BJ (cell line): ENCODE measurements at places on chromosomes 3 and 15.

GRCh38 chr3:98602078-98602678 lies 8.8 kb upstream of the CPOX start:
- DNase-seq = no peak

DNA sequence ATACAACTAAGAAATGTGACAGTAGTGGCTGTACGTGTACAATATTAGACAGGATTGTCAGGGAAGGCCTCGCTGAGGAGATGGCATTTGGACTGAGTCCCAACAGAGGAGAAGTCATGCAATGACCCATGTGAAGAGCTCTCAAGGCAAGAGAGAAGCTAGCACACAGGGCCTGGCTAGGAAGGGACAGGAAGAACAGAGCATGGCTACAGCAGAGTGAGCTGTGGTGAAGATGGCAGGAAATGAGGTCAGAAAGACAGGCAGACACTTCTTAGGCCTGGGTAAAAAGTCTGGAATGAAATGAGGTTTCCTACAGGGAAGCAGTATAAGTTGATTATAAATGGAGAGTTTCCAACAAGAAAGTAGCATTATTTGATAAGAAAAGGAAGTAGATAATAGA lies 33.2 kb upstream of the LEKR1 start:
- DNase-seq = no peak

- DNase-seq = no peak
Observed at GRCh38 chr3:77672016-77672415, 632.1 kb downstream of the ROBO2 start.

GRCh38 chr3:131535596-131535995 lies 32.8 kb upstream of the MRPL3 start:
- peak; percentile 18 for DNase-seq

- peak; percentile 87 for DNase-seq
Observed at GRCh38 chr3:195352895-195353488, 82.0 kb upstream of the XXYLT1 start.

- no peak for DNase-seq
Observed at GRCh38 chr3:31377045-31377642, 155.6 kb upstream of the STT3B start.

DNA sequence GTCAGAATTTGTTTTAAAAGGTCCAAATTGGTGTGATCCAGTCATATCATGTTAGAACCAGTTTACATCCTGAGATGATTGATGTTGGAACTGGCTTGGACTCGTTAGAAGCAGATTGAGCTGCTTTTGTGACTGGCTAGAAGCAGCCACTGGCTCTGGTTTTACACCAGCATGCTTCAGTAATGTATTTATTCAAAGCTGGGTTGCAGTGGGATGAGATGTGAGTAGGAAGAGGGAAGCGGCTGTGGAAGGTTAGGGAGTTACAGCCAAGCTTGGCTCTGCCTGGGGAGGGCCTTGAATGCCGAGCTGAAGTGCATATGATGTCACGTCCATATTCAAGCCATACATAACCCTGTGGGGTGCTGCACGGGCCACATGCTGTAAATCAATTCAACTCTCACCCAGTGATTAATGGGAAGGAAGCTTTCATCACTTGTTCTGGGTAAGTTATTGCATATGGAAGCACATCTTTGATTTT lies 104.0 kb upstream of the SMAD3 start:
- DNase-seq = no peak

GRCh38 chr3:140363801-140364200 lies 314.1 kb upstream of the TRIM42 start:
- DNase-seq = no peak

GRCh38 chr15:65845826-65846519 lies 23.3 kb upstream of the RAB11A start:
- no peak for DNase-seq

DNA sequence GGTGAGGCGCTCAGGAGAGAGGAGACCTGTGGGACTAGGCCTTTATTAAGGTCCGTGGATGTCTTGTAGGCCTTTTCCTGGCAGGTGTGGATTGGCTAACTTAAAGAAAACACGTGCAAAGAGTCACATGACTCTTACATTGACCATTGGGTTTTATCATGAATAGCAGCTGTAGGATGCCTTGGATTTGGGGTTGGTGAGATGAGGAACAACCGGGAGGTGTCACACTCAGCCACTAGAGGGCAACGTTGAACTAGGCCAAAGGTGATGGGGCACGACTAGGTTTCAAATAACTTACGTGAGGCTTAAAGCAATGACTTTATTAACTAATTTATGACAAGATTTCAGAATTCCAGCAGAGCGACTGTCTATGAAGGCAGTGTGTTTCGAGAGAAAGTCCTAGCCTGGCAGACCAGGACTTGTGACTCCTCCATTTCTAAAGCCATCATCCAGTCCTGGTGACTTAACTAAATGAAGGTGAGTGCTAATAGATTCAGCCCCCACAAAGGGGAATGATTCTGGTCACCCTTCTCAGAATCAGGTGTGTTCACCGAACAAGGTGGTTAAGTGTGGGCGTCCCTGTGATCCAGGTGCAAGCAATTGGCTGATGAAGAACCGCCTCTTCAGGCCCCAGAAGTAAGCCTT lies 345.6 kb downstream of the MCTP2 start:
- DNase-seq = no peak

DNA sequence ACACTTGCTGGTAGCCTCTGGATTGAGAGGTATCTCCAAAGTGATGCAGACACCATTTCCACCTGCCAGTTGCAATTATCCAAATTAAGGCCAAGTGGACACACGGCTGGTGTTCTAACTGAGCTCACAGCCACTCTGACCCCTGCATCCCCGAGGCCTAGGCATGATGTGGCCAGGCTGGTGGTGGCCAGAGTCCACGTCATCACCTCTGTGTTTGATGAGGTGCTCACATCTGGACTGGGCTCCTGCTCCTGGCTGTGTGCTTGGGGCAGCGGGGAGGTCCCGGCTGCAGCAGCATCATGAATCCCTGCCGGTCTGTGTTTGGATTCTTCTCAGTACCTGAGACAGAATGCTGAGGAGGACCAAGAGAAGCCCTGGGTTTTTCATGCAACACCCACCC lies 4.9 kb downstream of the OXTR start:
- no peak for DNase-seq

- no peak for DNase-seq
Observed at GRCh38 chr3:189576486-189576885, 54.7 kb upstream of the TP63 start.

GRCh38 chr3:139774560-139775302 lies 97.0 kb upstream of the NMNAT3 start:
- DNase-seq = peak; percentile 35

- no peak for DNase-seq
Observed at GRCh38 chr15:49610157-49610918, 10.3 kb downstream of the FAM227B start.

GRCh38 chr15:72564091-72564490 lies 90.0 kb downstream of the ARIH1 start:
- DNase-seq = no peak

GRCh38 chr3:53978386-53978785 lies 86.7 kb upstream of the SELENOK start:
- no peak for DNase-seq

GRCh38 chr15:99507504-99508310 lies 58.1 kb upstream of the MEF2A start:
- DNase-seq = no peak

- no peak for DNase-seq
Observed at GRCh38 chr3:75329476-75330097, 334.5 kb upstream of the FRG2C start.

GRCh38 chr3:141303481-141304223 lies 64.7 kb upstream of the ZBTB38 start:
- DNase-seq = peak; percentile 44

DNA sequence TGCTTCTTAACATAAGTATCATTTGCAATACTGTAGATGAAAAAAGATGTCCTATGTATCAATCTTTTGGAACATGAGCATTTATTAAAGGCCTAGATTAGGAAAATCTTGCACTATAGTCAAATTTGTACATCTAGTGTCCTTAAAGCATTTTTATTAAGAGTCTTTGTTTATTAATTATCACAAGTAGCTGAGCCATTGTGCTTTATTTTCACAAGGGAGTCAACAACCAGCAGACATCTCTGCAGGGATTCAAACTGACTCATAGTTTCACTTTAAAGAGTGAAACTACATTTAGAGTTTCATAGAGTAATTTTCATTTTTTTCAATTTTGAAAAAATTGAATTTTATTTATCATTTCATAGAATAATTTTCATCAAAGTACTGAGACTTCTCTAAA lies 94.5 kb upstream of the EIF1B start:
- DNase-seq = no peak

- DNase-seq = no peak
Observed at GRCh38 chr15:40755812-40756208, 756 bp upstream of the RMDN3 start.

GRCh38 chr15:39908186-39908585 lies 11.9 kb downstream of the GPR176 start:
- peak; percentile 81 for DNase-seq

GRCh38 chr3:37114251-37115145 lies 59.9 kb downstream of the LRRFIP2 start:
- peak; percentile 86 for DNase-seq

GRCh38 chr15:88060383-88060782 lies 196.2 kb downstream of the NTRK3 start:
- DNase-seq = no peak

- no peak for DNase-seq
Observed at GRCh38 chr3:107545680-107546120, 22.9 kb downstream of the BBX start.
